Right renal pelvis (tissue), 4 donors: ENCODE measurements at places on chromosomes 6 and 20.

DNA sequence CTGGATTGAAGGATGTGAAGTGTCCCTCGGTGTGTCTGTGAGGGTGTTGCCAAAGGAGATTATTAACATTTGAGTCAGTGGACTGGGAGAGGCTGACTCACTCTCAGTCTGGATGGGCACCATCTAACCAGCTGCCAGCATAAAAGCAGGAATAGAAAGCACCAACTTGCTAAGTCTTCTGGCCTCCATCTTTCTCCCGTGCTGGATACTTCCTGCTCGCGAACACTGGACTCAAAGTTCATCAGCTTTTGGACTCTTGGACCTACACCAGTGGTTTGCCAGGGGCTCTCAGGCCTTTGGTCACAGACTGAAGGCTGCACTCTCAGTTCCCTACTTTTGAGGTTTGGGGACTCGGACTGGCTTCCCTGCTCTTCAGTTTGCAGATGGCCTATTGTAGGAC lies 220.3 kb upstream of the LRFN2 start:
- DNase-seq, result no peak

- DNase-seq, result no peak
Observed at GRCh38 chr6:13117570-13117969, 210.8 kb downstream of the TBC1D7 start.

DNA sequence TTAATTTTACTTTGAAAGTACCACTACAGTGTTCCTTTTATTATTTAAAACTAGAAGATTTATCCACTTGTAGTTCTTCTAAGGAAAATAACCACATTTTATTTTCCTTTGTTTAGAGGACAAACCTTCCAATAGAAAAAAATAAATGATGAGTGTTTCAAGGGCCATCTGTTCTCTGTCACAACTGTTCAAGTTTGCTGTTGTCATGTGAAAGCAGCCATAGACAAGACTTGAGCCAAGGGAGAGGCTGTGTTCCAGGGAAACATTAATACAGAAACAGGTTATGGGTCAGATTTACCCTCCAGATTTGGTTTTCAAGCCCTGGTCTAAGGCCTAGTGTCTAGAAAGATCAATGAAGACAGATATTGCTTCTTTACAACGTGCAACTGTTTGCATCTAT lies 463.6 kb downstream of the C6orf118 start:
- DNase-seq, result no peak

GRCh38 chr6:167341038-167341583 lies 16.2 kb downstream of the TTLL2 start:
- no peak for DNase-seq

DNA sequence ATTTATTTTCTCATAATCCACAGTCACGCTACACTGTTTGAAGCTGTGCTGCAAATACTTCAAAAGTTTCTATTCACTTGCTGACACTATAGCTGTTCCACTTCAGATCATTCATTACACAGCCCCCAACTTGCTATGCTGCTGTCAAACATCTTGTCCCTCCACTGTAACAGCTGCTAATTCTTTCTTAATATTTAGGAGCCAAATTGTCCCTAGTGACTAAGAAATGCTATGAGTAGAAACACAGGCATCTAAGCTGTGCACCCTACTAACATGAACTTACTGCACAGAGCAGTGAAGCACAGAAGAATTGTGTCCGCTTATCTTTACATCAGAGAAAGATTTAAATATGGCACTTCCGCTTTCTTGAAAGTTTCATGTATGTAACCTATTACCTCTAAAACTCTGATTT lies 91.3 kb downstream of the PDE10A start:
- no peak for DNase-seq

DNA sequence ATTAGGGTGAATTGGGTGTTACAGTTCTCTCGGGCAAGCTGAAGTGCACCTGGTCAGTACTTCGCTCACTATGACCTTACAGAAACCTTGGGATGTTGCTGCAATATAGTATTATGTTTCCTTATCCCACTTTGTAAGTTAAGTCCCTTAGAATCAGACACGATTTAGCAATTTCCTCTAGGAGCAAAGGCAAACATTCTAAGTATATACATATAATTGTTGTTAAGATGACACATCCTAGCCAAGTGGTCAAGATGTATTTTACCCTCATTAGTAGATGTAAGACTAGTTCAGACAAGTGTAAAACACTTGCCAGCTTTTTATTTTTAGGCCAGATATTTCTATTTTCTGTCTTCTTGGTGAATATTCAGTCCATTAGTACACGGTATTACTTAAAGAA lies 31.1 kb upstream of the RGS17 start:
- DNase-seq, result no peak

GRCh38 chr6:83169511-83169910 lies 23.6 kb downstream of the PGM3 start:
- DNase-seq, result no peak

DNA sequence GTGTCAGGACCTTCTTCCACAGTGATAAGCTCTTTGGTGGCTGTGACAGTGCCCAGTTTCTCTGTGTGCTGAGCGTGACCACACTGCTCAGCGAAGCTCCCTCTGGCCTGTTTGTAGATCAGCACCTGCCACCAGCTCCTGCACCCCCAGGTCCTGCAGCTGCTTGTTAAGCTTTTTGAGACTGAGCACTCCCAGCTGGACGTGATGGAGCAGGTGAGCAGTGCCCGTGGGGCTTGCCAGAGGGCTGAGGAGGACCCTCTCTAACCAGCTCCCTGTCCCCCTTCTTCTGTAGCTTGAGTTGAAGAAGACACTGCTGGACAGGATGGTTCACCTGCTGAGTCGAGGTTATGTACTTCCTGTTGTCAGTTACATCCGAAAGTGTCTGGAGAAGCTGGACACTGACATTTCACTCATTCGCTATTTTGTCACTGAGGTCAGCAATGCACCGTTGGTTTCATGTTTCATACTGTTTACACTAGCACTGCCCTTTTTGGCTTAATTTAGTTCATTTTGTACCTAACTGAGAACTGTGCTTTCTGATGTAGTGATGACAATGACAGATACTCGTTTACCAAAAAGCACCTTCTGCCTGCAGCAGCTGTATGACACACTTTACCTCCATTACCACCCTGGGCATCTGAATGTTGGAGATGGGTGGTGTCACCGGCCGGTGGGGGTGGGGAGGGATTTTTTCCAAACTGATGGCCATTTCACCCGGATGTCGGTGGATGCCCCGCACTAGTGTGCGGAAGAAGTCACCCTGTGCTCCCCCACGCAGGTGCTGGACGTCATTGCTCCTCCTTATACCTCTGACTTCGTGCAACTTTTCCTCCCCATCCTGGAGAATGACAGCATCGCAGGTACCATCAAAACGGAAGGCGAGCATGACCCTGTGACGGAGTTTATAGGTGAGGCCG lies 12.5 kb downstream of the NELFCD start:
- DNase-seq, result no peak

GRCh38 chr20:63330940-63331339 lies 30.2 kb downstream of the CHRNA4 start:
- no peak for DNase-seq

DNA sequence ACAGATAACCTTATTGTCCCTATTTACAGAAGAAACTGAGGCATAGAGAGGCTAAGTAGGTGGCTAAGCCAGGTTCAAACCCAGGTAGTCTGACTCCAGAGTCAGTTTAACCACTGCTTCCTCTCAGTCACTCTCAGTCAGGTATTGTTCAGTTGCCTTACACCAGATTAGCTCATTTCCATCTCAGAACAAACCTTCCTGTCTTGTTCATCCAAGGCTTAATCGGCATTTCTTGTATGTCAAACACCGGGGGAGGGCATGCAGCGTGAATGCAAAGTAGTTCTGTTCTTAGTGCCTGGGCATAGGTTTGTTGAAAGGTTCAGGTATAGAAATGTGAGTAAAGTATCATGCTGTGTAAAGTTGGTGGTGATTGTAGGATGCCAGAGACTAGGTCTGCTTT lies 51.7 kb downstream of the CTNNBL1 start:
- no peak for DNase-seq

DNA sequence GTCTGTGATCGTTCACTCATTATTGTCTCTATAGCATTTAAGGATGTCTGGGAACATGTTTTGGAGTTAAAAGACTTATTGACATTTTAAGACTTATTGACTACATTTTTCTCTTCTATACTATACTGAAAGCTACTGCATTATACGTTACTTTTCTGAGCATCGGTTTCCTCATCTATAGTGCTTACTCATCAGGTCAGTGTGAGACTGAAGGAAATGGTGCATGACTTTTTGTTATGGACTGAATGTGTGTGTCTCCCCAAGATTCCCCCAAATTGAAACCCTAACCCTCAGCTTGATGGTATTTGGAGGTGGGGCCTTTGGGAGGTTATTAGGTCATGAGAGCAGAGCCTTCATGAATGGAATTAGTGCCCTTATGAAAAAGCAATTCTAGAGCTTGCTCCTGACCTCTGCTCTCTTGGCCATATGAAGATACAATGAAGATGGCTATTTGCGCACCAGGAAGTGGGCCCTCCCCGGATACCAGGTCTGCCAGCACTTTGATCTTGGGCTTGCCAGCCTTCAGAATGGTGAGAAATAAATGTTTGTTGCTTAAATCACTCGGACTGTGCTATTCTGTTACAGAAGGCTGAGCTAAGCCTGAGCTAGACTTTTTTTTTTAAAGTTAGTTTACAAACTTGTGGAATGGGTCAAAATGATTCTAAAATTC lies 243.7 kb upstream of the RREB1 start:
- DNase-seq, result no peak

DNA sequence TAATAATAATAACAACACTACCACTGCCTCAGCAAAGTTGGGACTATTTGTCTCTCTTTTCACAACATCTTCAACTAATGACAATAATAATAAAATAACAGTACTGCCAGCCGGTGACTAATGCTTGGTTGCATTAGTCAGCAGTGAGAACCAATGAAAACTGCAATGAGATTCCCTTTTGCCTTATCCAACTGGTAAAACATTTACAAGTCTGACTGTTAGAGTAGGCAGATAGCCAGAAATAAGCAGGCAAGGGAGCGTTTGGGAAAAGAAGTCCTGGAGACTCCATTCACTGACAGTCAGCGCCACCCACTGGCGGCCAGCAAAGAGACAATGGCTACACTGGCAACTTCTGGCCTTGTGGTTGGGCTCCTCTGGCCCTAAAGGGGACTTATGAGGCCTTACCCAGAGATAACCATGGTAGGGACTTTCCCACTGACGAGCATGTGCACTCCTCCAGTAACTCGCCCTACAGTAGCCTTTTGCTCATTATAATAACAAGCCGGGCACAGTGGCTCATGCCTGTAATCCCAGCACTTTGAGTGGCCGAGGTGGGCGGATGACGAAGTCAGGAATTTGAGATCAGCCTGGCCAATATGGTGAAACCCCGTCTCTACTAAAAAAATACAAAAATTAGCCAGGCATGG lies 3.4 kb upstream of the NSFL1C start:
- DNase-seq, result peak; percentile 37

- DNase-seq, result no peak
Observed at GRCh38 chr6:167293590-167294091, 2.5 kb downstream of the UNC93A start.
